Cerebellum (tissue), 4 donors: ENCODE measurements at places on chromosomes 1 and 21. TPM values are rescaled to one million over a fixed set of nuclear protein-coding genes. Genes with fewer than 3 reads are reported as not detected.

CYP2J2 gene
- total RNA-seq, result 0.36 TPM

GUCA2B gene
- total RNA-seq, result not detected

SLC2A5 gene
- 1.2 TPM for total RNA-seq

SPATA21 gene
- total RNA-seq, result not detected

OR14K1 gene
- total RNA-seq, result not detected

CCDC17 gene
- 1.00 TPM for total RNA-seq
